ENCODE measurements at places on chromosomes 1 and 21. TPM values are rescaled to one million over a fixed set of nuclear protein-coding genes. Genes with fewer than 3 reads are reported as not detected.
A peak's percentile ranks its signal among the peaks of the same experiment; 100 is the strongest.

DNA sequence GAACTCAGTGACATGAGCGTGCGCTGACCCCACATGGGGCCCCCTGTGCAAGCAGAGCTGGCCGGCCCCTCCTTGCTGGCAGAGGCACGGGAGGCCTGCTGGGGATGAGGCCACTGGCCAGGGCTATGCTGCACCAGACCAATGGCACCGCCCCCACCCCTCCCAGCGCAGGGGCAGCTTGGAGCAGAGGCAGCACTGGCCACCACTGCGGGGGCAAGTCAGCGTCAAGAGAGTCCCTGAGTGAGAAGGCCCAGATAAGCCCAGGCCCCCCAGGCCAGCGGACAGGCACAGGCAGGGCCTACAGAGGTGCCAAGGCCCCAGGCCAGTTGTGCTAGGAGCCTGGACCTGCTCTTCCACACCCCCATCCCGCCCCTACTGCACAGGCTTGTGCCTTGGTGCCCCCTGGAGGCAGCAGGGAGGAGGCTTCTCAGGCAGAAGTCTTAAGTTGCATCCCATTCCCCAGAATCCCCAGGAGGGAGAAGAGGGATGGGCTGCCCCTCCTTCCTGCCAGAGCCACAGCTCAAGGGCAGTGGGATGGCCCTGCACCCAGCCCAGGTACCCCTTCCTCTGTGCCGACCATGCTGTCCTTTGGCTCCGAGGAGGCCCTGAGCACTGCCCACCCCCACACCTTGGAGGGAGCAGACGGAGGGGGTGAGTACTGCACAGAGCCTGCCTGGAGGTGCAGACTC lies 35.8 kb downstream of the EPHX1 start:
- H3K4me3 ChIP-seq: no peak overlapping the region
- DNase-seq: peak; percentile 59
- peaks cover 18% of the 10 kb centered on the region for H3K36me3 ChIP-seq
- no peaks in the 10 kb centered on the region for H3K27me3 ChIP-seq
- no peak overlapping the region for H3K27ac ChIP-seq

GRCh38 chr1:54405898-54406293 lies 298 bp downstream of the SSBP3 start:
- DNase-seq: no peak
- H3K27me3 ChIP-seq: no peaks in the 10 kb centered on the region
- no peak overlapping the region for H3K4me3 ChIP-seq
- H3K27ac ChIP-seq: no peak overlapping the region

DNA sequence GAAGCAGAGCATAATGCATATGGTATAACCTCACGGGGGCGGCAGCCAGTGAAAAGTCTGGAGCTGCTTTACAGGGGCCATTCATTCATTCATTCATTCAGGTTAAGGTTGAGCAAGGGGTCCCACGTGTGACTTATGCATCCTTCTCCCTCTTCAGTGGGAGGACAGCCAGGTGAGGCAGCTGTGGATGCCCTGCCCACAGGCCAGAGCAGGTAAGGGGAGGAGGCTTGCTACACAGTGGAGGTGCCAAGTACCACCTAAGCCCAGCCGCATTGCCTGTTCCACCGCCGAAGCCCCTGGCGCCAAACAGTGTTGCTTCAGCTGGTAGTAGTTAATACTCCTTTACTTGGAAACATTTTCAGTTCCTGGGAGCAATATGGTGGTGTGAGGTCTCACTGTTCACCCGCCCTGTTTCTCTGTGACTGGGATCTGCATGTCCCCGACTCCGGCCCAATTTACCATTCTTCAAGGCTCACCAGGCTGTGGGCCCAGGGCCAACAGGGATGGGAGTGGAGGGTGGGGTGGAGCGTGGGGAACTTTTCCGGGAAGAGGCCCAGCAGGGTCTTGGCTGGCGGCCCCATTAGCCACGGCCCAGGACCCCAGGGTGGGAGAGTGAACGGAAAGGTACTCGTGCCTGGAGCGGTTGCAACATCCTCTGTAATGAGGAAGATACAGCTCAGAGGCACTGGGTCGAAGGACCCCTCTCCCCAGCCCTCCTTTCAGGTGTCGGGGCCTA lies 722 bp upstream of the PODN start:
- DNase-seq: no peak
- peaks cover 12% of the 10 kb centered on the region for H3K27me3 ChIP-seq

DNA sequence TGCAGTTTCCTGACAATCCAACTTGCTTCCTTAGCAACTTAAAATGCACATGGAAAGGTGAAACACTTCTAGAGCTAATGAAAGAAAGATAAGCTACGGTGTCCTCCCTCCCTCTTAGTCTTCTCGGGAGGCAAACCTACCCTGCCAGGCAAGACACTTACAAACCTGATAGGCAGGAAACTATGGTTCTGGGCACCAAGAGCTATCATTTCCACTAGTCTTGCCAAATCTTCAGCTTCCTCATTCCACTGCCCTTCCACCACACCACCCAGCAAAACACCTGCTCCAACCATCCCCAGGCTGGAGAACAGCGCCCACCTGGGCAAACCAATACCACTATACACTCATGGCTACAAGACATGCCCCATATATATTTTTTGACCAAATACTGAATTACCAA lies 15.2 kb downstream of the NDC1 start:
- H3K4me3 ChIP-seq: no peak overlapping the region
- H3K4me1 ChIP-seq: no peaks in the 10 kb centered on the region
- DNase-seq: no peak
- H3K27me3 ChIP-seq: no peaks in the 10 kb centered on the region

GRCh38 chr1:47986761-47987200 lies 10.4 kb downstream of the TRABD2B start:
- no peaks in the 10 kb centered on the region for H3K4me1 ChIP-seq
- no peak overlapping the region for H3K4me3 ChIP-seq
- no peak for DNase-seq
- no peaks in the 10 kb centered on the region for H3K36me3 ChIP-seq

GRCh38 chr1:202012544-202013478 lies 2.4 kb downstream of the ELF3 start:
- no peaks in the 10 kb centered on the region for H3K36me3 ChIP-seq
- DNase-seq: no peak
- H3K4me3 ChIP-seq: no peak overlapping the region
- no peaks in the 10 kb centered on the region for H3K27me3 ChIP-seq
- H3K4me1 ChIP-seq: peaks cover 4% of the 10 kb centered on the region

DNA sequence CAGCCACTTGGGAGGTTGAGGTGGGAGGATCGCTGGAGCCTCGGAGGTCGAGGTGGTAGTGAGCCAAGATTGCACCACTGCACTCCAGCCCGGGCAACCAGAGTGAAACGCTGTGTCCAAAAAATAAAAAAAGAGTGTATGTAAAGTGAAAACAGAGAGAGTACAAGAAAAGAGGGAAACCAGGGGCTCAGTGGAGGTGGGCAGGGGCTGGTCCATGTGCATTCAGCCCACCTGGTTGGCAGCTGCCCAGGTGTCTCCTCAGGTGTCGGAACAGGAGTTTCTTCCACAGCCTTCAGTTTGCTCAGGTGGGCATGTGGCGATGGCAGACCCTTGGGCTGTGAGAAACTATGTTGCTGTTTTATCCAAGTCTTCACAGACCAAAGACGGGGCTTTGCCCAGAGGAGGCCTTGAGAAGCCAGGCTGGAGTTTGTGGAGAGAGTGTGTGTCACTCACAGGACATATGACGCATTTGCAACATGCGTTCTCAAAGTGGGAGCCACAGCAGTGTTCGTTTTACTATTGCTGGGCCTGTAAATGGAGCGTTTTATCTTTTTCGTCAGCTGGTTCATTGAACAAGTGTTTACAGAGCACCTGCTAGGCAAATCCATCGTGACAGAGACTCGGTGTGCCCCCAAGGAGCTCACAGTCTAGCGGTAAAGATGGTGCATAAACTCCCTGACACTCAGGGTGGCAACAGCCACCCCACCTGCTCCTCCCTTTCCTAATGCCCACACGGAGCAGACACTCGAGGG lies 22.4 kb upstream of the SAMD11 start:
- H3K4me1 ChIP-seq: peaks cover 25% of the 10 kb centered on the region
- no peaks in the 10 kb centered on the region for H3K36me3 ChIP-seq
- no peak for DNase-seq
- H3K4me3 ChIP-seq: no peak overlapping the region

- no peak for DNase-seq
- no peaks in the 10 kb centered on the region for H3K27me3 ChIP-seq
- H3K36me3 ChIP-seq: no peaks in the 10 kb centered on the region
- no peak overlapping the region for H3K4me3 ChIP-seq
- H3K4me1 ChIP-seq: no peaks in the 10 kb centered on the region
These were observed 106.0 kb downstream of the TMEM53 start for GRCh38 chr1:44568128-44568900.

DNA sequence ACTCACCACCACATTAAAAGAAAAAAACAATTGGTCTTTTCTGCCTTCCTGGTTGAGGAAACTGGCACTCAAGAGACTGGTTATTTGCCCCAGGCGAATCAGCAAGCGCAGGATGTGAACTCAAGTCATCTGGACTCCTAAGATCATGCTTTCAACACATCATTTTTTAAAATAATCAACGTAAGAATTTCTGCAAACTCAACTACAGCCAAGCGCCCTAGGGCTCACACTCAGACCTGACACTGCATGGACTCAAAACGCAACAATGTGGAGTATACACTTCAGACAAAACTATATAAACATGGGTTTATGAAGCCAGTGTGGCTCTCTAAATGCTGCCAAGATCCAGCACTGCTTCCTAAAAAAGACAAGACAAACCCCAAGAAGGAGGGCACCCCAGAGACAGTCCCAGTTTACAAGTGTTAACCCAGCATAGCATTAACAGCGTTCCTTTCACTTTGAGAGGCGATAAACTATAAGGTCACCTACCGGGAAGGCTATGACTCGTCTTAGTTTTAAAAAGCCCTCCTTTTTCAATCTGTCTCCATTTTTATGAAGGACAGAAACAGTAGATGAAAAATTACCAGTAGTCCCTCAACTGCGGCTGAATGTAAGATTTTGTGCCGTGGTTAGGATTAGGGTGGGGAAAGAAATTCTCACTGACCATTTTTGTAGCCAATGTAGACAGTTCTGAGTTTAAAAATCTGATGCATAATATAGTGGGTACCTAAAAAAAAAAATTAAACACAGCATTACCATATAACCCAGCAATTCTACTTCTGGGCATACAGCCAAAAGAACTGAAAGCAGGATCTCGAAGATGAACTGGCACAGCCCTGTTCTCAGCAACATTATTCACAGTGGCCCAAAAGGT lies 54.8 kb downstream of the SIPA1L2 start:
- no peak overlapping the region for H3K27ac ChIP-seq
- DNase-seq: no peak
- H3K27me3 ChIP-seq: no peaks in the 10 kb centered on the region

GRCh38 chr1:27099135-27099586 lies 55.8 kb downstream of the SLC9A1 start:
- H3K27me3 ChIP-seq: no peaks in the 10 kb centered on the region
- H3K4me3 ChIP-seq: no peak overlapping the region
- H3K36me3 ChIP-seq: peaks cover 12% of the 10 kb centered on the region
- peaks cover 35% of the 10 kb centered on the region for H3K4me1 ChIP-seq

GRCh38 chr1:153465811-153466636 lies 5.6 kb upstream of the S100A7 start:
- H3K27me3 ChIP-seq: peaks cover 2% of the 10 kb centered on the region
- H3K27ac ChIP-seq: no peak overlapping the region
- no peak overlapping the region for H3K4me3 ChIP-seq
- peaks cover 2% of the 10 kb centered on the region for H3K4me1 ChIP-seq
- peak; percentile 59 for DNase-seq

DNA sequence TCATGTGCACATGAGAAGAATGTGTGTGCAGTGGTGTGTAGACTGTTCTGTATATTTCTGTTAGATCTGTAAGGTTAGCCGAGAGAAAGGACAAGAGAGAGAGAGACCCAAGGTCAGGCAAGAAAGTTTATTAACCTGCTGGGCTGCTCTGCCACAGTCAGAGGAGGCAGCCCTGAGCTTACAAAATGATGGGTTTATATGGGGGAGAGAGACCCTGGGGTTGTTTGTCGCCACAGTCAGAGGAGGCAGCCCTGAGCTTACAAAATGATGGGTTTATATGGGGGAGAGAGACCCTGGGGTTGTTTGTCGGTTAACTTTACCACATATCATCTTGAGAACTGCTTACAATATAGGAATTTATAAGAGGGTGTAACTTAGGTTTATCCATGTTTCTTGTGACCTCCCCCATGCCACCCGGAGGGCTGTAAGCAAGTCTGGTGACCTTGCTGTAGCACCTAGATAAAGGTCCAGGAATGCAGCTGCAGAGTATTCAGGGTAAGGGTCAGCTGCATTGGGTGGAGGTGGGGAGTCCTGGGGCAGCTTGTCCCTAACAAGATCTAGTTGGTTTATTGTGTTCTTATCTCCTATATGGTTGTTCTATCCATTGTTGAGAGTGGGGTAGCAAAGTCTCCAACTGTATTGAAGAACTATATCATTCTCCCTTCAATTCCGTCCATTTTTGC lies 9.3 kb upstream of the ZBTB40 start:
- H3K4me3 ChIP-seq: no peak overlapping the region
- no peaks in the 10 kb centered on the region for H3K36me3 ChIP-seq
- no peak overlapping the region for H3K27ac ChIP-seq
- no peak for DNase-seq

DNA sequence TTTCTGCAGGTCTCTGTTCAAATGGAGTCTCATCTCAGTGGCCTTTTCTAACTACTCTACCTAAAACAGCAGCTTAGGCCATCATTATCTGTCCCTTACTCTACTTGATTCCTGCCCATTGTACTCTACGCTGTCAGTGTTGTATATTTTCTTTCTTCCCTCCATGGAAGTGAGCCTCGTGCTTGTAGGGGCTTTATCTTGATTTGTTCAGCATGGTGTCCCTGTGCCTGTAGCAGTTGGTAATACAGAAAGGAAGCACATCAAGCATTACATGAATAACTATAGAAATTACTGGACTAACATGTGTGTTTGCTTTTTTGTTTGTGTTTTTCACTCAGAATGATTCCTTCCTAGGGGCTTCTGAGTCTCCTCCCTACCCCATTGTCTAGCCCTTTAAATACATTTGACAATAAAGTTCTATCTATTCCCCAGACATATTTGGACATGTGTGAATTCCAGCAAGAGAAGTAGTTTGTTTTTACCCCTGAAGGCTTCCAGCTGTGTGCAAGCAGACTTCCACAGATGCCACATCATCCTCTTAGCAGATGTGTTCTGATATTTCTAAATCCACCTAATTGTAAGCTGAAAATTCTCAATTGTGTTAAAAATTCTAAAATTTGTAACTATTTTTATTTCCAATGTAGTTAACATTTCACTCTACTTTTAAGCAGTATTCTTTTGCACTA lies 40.3 kb downstream of the PRMT2 start:
- no peak for DNase-seq
- no peaks in the 10 kb centered on the region for H3K36me3 ChIP-seq
- no peaks in the 10 kb centered on the region for H3K27me3 ChIP-seq

Gene MTARC2
- 0.45 TPM for total RNA-seq

Gene NHLH1
- total RNA-seq: 0.16 TPM

Gene SLC44A3
- not detected for total RNA-seq

Gene TTC3
- 88.3 TPM for total RNA-seq

Gene ALPL
- total RNA-seq: not detected

Measured in natural killer cell (primary cell).